ENCODE measurements at places on chromosomes 3 and 15.

DNA sequence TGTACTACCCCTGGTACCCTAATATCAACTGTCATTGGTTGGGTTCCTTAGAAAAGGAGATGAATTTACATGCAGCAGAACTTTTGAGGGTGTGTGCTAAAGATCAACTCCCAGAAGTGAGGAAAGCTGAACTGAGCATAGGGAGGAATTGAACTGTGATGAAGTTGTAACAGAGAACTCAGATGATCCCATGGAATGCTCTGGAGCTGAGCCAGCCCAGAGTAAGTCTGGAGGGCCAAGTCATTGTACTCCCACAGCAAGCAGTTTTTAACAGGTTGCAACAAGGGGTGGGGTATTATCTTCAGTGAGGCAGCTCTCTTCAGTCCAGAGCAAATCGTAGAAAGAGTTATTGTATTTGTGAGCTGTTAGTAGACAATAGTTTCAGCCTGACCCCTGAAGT, 572.3 kb downstream of the PYDC2 start:
- DNase-seq = no peak

DNA sequence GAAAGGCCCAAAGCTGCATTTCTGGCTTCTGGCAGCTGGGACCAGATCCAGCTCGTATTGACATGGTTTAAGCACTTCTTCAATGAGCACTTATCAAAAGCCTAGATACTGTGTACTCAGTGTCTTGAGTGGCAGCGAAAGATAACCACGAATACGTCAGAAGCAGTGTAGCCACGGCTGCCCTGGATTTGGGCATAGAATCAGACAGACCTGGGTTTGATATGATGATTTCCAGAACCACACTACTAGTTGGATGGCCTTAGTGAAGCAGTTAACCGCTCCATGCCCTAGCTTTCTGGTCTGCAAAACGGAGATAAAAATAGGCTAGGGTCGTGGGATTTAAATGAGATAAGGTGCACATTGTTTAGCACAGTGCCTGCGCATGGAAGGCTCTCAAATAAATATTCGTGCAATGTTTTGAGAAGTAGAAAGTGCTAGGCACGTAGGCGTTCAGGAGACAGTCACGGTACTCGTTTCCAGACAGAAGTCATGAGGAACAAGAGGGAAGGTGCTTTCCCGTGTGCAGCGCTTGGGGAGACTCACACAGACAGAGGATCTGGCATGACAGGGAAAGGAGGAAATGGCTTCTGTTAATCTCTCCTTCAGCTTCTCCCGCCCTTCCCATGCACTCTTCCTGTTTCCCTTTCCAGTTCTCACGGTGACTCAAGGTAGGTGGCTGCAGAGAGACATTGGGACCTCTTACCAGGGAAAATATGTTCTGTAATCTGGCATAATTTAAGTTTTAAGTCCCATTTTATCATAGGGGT, 70.3 kb downstream of the CCNL1 start:
- DNase-seq = no peak

DNA sequence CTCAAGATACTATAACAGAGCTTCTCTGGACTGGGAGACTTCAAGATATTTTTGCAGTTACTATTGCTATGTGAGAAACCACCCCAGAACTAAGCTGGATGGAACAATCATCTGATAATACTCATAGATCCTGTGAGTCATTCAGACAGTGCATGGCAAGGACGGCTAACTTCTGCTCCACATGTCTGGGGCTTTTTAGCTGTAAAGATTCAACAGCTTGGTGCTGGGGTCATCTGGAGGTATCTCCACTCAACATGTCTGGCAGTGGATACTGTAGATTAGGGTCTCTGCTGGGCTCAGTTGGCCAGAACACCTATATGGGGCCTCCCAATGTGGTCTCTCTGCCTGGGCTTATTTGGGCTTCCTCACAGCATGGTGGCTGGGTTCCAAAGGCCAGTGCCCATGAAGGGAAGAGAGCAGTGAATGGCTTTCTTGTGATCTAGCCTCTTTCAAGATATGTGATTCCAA, 117.3 kb upstream of the SLC7A14 start:
- DNase-seq = no peak

GRCh38 chr3:171293142-171293782, 166.9 kb downstream of the TNIK start:
- DNase-seq = no peak

- peak; percentile 27 for DNase-seq
These were observed 73.8 kb upstream of the P3H2 start for GRCh38 chr3:190194506-190194905.

DNA sequence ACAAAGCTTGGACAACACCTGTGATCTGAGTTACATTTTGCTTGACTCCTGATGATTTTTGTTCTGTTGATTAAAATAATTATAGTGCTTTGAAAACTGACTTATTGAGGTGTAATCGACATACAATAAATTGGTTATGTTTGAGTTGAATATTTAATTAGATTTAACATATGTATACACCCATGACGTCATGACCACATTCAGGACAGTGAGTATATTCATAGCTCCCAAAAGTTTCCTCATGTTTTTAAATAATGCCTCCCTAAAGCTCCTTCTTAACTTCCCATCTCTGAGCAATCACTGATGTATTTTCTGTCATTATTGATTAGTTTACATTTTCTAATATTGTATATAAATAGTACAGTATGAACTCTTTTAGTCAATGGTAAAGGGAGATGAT, 801.2 kb downstream of the PDCD6IP start:
- no peak for DNase-seq

All from NCI-H524 (cell line).